ENCODE measurements at places on chromosomes 1 and 21. TPM values are rescaled to one million over a fixed set of nuclear protein-coding genes. Genes with fewer than 3 reads are reported as not detected.

Gene ICOSLG
- total RNA-seq, result 0.25 TPM

Gene GLRX2
- total RNA-seq, result 12.0 TPM

Gene URB2
- 8.1 TPM for total RNA-seq

Gene UTP25
- 12.3 TPM for total RNA-seq

Gene ANGEL2
- 47.9 TPM for total RNA-seq

Gene S100A14
- total RNA-seq, result 0.25 TPM

Gene JTB
- total RNA-seq, result 49.2 TPM

Gene NPHS2
- total RNA-seq, result not detected

Gene CLDN17
- not detected for total RNA-seq

Gene LCE1F
- total RNA-seq, result not detected

Gene C4BPB
- not detected for total RNA-seq

Gene SLC2A1
- total RNA-seq, result 44.0 TPM

Gene SPRR1A
- total RNA-seq, result not detected

Gene CXADR
- total RNA-seq, result 255 TPM

Gene MTFR1L
- 31.2 TPM for total RNA-seq

Gene EPHB2
- 31.0 TPM for total RNA-seq

Gene AMY1C
- total RNA-seq, result not detected

Gene PRAMEF11
- total RNA-seq, result not detected

Gene RAD54L
- total RNA-seq, result 1.5 TPM

Gene CFAP45
- total RNA-seq, result 0.74 TPM

Gene ARHGAP30
- total RNA-seq, result 0.49 TPM

Gene ANKRD34A
- 1.7 TPM for total RNA-seq

Gene CASQ2
- total RNA-seq, result under 0.01 TPM

Gene ST6GALNAC3
- 11.6 TPM for total RNA-seq

Gene PPIH
- 19.4 TPM for total RNA-seq

Gene PRXL2B
- 14.5 TPM for total RNA-seq

Gene HPCA
- total RNA-seq, result 42.0 TPM

Gene GREM2
- 12.0 TPM for total RNA-seq

Gene FCAMR
- not detected for total RNA-seq

Gene OR2T29
- not detected for total RNA-seq

Gene HFM1
- total RNA-seq, result 33.9 TPM

Gene RSPH1
- 0.98 TPM for total RNA-seq

Gene RALGPS2
- total RNA-seq, result 48.2 TPM

Gene VAV3
- total RNA-seq, result 4.4 TPM

Gene GNG5
- total RNA-seq, result 4.2 TPM

Gene B4GALT3
- 16.2 TPM for total RNA-seq

Gene COL8A2
- 0.98 TPM for total RNA-seq

Gene LAX1
- total RNA-seq, result not detected

Gene WNT3A
- total RNA-seq, result not detected

Gene SLC37A1
- 26.1 TPM for total RNA-seq

Gene ATP1A2
- 93.2 TPM for total RNA-seq

Gene EEIG2
- 45.7 TPM for total RNA-seq

Gene PTPRU
- total RNA-seq, result 29.7 TPM

Gene FHAD1
- total RNA-seq, result 1.7 TPM

Gene KMO
- 0.25 TPM for total RNA-seq

Gene NGF
- total RNA-seq, result 0.74 TPM

Gene SYT14
- 41.6 TPM for total RNA-seq

Gene SPATA17
- total RNA-seq, result 4.2 TPM

Gene LHX8
- total RNA-seq, result under 0.01 TPM

Gene C21orf91
- total RNA-seq, result 8.6 TPM

Gene SH3BGR
- total RNA-seq, result 1.7 TPM

Gene CTPS1
- total RNA-seq, result 15.5 TPM

Gene CD52
- not detected for total RNA-seq

Gene KRTAP13-2
- not detected for total RNA-seq

Gene TFF1
- not detected for total RNA-seq

Gene LCE4A
- not detected for total RNA-seq

Gene DR1
- total RNA-seq, result 25.6 TPM

Gene RBM11
- 5.9 TPM for total RNA-seq

All from temporal lobe (tissue), 4 donors.